Right forelimb (tissue), 1 donor: ENCODE measurements at places on chromosomes 2 and 18.

DNA sequence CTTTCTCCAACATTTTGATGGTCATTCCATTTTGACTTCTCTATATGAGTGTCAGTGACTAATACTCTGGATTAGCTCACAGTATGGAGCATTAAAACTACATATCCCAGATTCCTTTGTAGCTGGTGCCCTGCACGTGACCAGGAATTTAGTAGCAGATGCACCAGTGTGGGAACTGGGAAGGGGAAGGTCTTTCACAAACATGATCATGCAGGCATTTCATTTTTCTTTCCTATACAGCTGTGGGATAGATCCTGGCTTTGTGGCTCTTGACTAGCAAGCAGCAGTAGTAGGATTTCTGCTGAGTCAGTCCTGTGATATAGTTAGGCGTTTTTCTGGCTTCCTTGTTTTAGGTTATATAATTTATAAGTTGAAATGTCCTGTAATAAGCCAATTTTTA lies 971.0 kb upstream of the CDH2 start:
- no peak for DNase-seq

DNA sequence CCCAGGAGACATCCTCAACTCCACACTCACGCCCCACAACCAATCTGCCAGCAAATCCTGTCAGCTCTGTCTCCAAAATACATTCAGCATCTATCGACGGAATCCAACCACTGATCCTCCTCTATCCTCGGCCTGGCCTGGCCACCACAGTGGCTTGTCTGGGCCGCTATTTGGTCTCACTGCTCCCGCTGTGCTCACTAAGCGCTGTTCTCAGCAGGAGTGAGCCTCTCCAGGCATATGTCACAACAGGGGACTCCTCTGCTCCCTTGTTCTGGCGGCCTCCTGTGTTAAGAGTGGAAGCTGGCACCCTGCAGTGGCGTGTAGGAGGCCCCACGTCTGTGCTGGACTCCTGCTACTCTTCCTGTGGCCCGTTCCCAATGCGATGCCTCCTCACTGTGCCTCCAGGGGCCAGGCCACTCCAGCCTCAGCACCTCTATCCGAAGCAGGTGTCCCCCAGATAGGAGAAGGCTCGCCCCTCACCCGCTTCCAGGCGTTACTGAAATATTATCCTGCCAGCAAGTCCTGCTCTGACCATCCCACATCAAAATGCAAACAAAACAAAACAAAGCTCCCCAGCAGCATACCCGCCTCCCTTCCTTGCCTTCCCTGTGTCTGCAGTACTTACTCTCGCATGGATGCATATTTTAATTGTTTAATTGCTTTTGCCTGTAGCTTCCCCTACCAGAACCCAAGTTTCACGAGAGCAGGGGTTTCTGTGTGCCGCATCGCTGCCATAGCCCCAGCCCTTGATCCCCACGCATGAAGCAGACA lies 39.9 kb downstream of the CENPO start:
- DNase-seq: no peak

DNA sequence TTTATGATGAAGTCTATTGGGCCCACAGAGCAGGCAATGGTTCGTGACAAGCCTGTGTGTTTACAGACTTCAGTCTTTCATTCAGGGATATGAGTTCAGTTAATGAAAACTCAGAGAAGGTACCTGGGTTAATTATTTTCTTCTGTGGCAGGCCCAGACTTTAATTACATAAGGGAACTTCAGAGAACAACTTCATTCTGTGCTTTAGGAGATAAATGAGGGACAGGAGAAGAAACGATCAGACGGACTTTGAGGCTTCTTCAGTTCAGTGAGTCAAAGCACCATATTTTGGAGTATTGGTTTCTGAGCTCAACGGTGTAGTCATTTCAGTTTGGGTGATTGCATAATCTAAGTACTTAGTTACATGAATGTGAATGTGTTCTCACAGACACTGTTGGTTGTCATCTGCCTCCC lies 203.0 kb upstream of the KCNJ3 start:
- DNase-seq: no peak

GRCh38 chr2:196230061-196230854 lies 58.9 kb upstream of the STK17B start:
- DNase-seq: no peak
